Globus pallidus (tissue), 1 donor: ENCODE measurements at places on chromosomes 13 and 19.

DNA sequence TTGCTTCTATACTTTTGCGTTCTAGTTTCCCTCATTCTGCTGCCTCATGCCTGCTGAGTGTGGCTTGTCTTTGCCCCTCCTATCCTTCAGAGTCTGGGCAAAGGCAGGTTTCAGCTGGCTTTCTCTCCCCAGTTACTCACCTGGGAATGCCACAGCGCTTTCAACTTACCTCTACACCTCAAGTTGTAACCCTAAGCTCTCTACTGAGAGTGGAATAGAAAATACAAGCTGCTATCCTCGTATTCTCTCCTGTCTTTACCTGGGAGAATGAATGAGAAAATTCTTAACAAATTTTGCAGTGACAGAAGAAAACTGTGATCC is 316.3 kb upstream of the KLF12 start:
- DNase-seq = no peak

DNA sequence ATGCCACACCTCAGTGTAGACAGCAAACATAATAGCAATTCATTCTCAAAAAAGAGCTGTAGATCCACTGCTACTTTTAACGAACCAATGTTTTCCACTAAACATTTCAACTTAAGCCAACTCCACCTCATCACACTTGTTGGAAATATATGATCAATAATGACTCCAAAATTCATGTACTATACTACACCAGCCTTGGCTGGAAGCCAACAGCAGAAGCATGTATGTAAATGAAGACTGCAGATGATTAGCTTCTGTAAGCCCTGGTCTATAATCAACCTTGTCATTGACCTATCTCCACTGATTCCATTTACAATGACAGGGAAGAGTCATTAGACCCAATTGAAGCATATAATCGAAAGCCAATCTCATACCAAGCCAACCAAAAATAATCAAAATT is 71.7 kb downstream of the STK24 start:
- no peak for DNase-seq

DNA sequence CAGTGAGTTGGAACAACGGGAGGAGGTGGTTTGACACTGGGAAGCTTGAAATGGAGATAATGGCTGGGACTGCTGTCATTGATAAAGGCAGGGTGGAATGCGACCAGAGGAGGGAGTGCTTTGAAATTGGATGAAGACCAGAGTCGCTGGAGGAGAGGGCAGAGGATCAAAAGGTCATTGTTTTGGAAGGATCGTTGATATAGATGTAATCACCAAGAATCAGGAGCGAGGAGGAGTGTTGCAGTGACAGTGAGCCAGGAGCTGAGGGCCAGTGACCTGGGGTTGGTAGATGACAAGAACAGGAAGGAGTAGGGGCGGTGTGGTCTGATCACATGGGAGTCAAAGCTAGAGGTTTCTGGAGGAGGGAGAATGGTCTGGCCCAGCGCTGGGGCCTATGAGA is 25.3 kb downstream of the TM9SF2 start:
- no peak for DNase-seq

- DNase-seq = no peak
Observed at GRCh38 chr13:107842562-107843180, 372.7 kb downstream of the LIG4 start.

DNA sequence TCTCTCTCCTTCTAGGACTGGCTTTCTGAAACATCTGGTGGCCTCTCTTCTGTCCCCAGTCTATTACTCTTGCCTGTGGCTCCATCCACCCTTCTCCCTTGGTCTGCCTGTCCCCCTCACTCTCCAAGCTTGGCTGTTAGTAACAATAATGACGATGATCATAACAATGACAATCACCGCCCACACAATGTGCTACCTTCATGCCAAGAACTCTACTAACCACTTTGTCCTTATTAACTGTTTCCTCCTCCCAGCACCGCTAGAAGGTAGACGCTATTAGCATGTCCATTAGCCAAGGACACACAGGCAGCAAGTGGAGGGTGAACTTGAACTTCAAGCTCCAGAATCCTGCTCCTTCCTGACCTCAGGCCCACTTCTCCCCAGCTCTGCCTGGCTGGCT is 2.7 kb downstream of the GYS1 start:
- DNase-seq = no peak

DNA sequence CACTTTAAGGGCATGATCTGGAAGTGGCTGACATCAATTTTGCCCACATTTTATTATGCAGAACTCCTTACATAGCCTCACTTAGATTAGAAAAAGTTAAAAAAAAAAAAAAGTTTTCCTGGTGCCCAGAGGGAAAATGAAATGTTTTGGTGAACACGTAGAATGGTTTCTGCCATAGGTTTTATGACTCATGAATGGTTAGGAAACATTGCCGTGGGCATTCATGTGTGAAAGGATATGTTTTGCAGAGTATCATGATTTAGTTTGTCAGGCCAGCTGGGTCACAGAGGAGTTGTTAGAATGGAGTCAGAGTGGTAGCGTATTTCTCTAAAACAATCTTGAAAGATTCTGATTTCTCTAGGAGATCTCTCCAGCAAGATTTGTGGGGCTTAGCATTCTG is 133.8 kb downstream of the MRPL57 start:
- DNase-seq = no peak

- DNase-seq = no peak
Observed at GRCh38 chr19:38303517-38304351, at the start of gene C19orf33. C19orf33 (plus strand) TSS chr19:38304251; CDS start chr19:38304262, 11 bp downstream.

DNA sequence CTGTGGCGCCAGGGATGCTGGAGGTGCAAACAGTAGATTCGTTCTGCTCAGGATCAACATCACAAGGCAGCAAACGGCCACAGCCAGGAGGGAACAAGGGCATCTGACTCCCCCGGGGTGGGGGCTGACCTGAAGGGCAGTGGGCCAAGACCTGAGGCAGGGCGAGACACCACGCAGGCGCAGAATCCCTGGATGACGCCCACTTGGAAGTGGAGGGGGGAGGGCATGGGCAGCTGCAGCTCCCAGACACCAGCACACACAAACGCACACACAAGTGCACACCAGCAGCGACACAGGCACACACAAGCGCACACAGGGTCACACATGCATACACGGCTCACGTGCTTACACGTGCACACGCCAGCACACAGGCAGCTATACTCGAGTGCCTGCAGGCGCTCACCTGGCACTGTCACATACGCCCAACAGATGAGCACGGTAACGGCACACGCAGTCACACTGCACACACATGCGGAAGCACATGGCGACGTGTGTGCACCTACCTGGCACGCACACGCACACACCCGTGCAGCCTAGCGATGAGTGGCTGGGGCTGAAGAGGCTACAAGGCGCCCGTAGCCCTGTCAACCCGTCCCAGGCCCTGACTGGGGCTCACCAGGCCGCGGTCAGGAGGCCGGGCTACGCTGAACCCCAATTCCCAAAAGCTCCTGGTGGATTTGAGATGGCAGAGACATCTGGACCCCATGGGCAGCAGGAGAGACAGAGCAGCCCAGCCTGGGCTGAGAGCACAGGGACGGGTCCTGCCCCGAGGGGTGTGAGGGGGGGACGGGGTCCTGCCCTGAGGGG is 5.5 kb downstream of the C2CD4C start:
- no peak for DNase-seq

GRCh38 chr13:103908911-103909310 is 842.7 kb upstream of the SLC10A2 start:
- no peak for DNase-seq

DNA sequence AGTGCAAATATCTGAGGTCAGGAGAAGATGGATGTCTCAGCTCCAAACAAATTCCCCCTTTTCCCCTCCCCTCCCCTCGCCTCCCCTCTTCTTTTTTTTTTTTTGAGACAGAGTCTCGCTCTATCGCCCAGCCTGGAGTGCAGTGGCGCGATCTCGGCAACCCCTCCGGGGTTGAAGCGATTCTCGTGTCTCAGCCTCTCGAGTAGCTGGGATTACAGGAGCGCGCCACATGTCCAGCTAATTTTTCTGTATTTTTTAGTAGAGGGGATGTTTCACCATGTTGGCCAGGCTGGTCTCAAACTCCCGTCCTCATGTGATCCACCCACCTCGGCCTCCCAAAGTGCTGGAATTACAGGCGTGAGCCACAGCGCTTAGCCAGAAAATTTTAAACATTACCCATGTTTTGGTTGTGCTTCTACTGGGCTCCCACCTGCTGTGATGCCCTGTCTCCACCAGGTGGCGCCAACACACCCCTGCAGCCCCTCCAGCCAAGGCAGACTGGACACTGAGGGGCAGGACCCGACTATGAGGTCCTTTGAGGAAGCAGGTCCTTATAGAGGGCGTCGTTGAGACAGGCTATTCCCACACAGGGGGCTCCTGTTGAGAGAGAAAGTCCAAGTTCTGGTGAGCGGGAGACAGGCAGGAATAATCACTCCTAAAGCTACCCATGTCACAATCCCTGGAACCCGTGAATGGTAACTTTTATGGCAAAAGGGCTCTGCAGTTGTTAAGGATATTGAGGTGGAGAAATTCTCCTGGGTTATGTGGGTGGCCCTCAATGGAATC is 6.3 kb downstream of the ERICH4 start:
- peak; percentile 59 for DNase-seq

DNA sequence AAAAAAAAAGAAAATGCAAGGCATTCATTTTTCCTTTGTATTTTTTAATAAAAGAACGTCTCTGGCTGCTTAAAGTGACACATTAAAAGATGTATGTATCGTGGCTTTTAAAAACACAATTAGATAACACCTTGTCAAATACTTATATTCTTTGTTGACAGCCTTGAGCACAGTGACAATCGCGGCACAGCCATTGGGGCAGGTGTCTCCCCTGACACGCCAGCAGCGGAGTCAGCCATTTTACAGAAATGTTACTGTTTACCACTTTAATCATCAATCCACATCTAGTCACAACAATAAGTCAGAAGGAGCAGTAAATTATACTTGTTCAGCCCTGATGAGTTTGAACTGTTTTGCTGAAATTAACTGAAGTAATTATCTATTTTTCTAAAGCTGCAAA is 224.1 kb downstream of the ZNF536 start:
- no peak for DNase-seq

DNA sequence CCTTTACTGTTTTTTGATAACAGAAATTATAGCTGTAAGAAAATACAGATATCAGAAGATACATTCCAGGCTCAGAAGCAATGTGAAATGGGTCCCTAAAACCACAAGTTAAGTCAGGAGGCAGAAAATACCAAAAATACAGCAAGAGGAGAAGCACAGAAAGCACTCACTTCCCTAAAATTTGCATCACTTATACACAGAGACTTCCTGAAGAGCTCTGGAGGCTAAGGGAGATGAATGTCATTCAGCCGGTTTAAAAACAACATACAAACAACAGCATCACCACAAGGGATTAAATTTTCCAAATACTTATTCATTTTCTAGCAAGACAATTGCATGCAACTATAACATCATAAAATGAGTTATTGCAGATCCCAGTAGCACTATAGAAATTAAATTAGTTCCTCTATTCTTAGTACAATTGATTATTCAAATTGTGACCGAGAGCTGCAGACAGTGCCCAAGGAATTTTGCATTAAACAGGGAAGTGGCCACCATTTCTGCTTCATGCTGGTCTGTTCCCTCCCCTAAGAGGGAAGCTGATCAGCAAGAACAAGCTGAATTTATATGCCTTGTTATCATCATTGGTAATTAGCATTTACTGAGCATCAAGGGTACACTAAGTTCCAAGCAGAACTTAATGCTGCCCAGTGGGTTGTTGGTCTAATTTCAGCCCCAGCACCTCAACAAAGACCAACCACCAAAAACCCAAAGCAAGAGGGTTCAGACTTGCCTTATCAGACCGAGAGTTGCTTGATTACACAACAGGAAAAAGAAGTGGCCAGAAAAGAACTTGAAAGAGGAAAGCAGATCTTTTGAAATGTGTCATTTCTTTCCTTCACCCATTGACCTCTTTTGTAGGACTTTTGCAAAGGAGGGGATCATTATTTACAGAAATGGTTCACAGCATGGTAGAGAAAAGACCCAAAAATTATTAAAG is 140.7 kb downstream of the KCTD12 start:
- peak; percentile 64 for DNase-seq

- no peak for DNase-seq
Observed at GRCh38 chr19:45463241-45463640, 4.6 kb upstream of the FOSB start.

DNA sequence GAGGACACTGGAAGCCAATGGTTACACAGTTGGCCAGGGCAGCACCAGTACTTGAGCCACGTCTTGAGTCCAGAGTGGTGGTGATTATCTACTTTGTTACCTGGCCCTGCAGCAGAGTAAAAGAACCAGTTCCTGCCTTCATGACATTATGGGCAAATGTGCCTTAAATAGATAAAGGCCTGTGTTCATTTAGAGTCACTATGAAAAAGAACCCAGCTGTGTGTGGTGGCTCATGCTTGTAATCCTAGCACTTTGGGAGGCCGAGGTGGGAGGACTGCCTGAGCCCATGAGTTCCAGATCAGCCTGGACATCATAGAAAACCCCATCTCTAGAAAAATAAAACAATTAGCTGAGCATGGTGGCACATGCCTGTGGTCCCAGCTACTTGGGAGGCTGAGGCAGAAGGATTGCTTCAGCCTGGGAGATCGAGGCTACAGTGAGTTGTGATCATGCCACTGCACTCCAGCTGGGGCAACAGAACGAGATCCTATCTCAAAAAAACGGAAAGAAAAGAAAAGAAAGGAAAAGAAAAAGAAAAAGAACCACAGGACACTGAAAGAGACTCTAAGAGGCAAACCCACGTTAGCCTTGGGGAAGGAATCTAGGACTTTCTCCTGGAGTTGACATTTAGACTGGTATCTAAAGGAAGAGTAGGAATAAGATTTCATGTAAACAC is 3.4 kb upstream of the IRF2BP1 start:
- DNase-seq = no peak
